ENCODE measurements at places on chromosomes 16 and 17.

DNA sequence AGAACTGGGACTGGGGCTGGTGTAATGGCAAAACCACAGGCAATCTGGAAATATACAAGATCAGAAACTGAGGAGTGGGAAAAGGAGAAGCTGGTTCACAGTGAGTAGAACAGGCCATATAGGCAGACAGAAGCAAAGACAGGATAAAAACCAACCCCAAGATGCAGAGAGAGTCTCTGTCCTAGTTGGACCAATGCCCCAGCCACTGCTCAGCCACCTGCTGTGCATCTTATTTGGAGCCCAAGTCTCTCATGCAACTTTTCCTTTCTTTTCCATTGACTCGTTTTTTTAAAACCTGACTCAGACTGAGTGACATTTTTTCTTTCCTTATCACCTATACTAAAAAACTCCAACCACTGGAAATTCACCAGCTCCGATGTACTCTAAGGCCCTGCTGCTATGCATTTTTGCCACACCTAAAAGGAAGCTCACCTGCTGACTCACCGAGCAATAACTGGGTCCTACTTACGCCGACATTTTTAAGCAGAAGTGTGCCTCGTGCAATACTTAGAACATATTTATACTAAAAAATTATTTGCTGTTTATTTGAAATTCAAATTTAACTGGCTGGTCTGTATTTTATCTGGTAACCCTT lies 100.8 kb upstream of the XYLT1 start:
- DNase-seq: no peak

GRCh38 chr16:24645739-24646645 lies 83.5 kb upstream of the TNRC6A start:
- no peak for DNase-seq

DNA sequence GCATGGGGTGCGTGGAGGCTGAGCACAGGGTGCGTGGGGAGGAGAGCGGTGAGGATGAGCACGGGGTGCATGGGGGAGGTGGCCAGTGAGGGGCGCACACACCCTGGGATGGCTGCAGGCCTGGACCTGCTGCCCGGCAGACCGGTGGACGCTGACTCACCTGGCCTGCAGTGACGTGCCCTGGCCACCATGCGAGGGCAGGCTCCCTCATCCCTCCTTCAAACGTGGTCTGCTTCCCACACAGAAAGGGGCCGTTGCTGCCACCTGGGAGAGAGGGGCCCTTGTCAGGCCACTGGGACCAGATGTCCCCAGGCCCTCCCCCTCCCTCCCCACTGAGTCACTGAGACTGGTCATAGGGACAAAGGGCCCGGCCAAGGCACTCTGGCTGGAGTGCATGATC lies 20.1 kb upstream of the APRT start:
- DNase-seq: no peak

DNA sequence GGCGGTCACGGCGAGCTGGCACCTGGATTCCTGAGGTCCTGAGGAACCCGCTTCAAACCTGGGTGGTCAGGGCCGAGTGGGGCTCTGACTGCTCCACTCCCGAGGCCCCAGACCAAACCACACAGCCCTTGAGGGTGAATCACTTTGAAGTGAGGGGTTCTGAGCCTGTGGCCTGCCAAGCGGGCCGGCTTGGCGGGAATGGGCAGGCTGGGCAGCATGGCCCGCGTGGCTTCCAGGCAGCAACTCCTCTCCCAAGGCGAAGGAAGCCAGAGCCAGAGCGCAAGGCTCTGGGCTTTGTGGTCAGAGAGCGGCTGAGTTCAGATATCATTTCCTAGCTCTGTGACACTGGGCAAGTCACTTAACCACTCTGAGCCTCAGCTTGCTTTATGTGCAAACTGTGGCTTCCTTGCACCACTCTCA lies 42.7 kb downstream of the CMIP start:
- no peak for DNase-seq

GRCh38 chr17:50816771-50817751 lies 18.3 kb upstream of the WFIKKN2 start:
- no peak for DNase-seq

- no peak for DNase-seq
Measured at GRCh38 chr17:39462631-39463375, 1.5 kb downstream of the CDK12 start.

DNA sequence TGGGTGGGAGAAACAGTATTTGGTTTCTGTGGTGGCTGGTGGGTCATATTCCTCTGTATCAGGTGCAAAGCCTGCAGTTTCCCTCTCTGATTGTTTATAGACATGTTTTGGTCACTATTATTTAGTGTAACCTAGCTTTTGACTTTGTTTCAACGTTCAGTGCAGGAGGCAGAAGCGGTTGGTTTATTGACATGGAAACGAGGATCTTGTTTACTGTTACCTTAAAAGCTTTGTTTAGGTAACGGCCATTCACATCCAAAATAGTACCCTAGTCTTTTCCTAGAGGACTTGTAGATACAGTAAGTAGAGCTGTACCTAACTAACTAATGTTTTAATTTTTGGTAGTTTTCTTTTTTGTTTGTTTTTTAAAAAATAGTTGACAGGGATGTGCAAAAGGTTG lies 3.5 kb downstream of the MSI2 start:
- no peak for DNase-seq

DNA sequence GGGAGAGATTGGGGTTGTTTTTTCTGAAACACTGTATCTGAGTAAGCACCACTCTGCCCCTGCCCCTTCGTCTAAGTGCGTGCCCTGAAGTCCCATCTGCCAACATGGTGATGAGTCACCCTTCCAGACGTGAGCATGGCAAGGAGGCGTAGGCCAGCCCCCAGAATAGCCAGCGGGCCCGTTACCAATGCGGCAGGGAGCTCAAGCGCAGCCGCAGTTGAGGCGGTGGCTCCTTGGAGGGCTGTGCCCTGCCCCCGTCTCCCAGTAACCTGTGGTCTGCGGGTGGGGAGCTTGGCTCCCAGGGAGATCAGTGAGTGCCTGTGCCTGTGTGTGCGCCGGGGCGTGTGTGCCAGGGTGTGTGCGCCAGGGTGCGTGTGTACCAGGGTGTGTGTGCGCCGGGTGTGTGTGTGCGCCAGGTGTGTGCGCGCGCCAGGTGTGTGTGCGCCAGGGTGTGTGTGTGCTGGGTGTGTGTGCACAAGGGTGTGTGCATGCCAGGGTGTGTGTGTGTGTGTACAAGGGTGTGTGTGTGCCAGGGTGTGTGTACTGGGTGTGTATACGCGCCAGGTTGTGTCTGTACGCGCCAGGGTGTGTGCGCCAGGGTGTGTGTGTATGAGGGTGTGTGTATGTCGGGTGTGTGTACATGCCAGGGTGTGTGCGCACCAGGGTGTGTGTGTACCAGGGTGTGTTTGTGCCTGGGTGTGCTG lies 98.6 kb upstream of the CHMP6 start:
- peak; percentile 10 for DNase-seq

DNA sequence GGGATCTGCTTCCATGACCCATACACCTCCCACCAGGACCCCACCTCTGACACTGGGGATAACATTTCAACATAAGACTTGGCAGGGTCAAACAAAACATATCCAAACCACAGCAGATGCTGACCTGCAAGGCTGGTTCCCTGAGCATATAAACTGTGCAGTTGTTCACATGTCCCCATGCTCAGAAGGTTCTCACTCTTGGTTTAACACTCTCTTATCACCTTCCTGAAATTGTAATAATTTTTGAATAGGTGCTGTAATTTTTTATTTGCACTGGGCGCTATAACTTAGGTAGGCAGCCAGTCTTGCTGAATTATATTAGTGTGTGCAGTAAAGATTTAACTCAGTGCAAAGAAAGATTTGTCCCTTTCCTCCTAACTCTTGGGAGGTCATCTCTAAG lies 824.8 kb upstream of the SOX9 start:
- no peak for DNase-seq

DNA sequence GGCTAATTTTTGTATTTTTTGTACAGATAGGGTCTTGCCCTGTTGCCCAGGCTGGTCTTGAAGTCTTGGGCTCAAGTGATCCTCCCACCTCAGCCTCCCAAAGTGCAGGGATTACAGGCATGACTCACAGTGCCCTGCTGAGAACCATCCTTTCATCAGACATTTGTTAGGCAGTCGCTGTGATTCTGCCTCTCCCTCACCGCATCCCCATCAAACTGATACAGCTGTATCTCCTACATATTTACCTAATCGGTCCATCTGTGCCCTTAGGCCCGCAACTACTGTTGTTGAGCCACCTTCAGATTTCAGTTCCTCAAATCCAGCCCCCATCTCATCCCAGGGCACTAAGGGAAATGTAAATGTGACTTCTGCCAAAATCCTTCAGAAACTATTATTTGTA lies 2.0 kb upstream of the SLC43A2 start:
- DNase-seq: no peak

GRCh38 chr16:19717314-19717713 lies 713 bp downstream of the KNOP1 start:
- DNase-seq: no peak

GRCh38 chr17:8991514-8992285 lies 26.2 kb upstream of the PIK3R5 start:
- DNase-seq: no peak

DNA sequence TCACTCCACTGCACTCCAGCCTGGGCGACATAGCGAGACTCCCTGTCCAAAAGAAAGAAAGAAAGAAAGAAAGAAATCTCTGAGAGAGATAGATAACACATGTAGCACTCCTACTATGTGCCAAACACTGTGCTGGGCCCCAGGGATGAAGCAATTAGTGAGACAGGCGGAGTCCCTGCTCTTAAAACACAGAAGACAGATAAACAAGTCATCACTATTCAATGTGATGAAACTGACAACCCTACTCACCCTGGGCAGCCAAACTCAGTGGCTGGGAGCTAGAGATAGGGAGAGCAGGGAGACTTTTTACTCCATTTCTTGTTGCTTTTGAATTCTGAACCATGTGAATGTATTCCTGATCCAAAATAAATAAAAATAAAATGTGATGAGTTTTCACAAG lies 35.2 kb upstream of the GOSR2 start:
- no peak for DNase-seq

DNA sequence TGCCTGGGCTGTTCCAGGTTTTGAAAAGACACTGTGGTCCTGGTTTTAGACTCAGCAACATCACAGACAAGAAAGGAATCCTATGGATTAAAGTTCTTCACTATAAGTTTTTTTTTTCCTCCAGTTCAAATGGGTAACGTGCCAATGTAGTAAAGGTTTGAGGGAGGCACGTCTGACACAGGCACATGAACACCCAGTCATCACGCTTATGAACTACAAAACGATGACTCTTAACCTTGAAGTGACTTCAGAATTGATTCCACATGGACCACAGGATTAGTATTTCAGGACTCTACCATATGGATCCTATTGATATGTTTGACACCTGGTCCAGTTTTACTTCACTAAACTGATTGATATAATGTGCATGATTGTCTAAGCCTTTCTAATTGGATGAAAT lies 2.3 kb downstream of the PRMT7 start:
- DNase-seq: no peak

DNA sequence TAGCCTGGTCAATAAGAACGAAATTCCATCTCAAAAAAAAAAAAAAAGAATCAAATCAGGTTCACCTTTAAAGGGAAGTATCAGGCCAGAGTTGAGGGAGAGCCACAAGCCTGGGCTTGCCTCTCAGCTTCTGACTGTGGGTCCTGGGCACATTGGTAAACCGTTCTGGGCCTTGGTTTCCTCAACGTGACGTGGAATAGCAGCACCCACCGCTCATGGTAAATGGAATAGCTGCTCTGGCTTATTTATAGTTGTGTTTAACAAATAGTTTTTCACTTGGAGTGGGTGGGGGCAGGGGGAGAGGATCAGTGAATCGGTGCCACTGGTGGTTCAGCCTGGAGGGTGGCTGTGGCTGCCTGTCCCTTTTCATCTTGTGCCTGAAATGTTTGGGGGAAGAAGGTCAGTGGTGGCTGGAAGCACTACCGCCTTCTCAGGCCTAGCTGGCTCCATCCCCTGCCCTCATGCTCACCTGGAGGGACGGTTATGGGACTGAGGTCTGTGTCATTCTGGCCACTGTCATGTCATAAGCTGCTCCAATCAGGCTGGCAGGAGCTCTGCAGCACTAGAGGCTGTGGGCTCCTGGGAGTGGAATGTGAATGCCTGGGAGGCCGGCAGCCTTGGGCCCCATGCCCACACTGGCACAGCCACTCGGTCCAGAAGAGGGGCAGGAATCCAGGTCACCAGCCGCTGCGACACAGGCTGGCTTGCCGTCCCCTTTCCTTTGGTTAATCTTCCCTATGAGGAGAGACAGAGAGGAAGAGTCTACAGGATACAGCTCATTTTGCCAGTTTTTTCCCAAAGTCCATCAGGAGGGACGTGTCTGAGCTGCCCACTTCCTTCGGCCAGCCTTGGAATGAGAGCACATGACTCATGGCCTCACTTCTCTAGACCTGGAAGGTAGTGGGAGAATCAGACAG lies 27.0 kb downstream of the CCR7 start:
- DNase-seq: no peak

- DNase-seq: no peak
Measured at GRCh38 chr16:4360538-4361021, 9.5 kb upstream of the PAM16 start.

DNA sequence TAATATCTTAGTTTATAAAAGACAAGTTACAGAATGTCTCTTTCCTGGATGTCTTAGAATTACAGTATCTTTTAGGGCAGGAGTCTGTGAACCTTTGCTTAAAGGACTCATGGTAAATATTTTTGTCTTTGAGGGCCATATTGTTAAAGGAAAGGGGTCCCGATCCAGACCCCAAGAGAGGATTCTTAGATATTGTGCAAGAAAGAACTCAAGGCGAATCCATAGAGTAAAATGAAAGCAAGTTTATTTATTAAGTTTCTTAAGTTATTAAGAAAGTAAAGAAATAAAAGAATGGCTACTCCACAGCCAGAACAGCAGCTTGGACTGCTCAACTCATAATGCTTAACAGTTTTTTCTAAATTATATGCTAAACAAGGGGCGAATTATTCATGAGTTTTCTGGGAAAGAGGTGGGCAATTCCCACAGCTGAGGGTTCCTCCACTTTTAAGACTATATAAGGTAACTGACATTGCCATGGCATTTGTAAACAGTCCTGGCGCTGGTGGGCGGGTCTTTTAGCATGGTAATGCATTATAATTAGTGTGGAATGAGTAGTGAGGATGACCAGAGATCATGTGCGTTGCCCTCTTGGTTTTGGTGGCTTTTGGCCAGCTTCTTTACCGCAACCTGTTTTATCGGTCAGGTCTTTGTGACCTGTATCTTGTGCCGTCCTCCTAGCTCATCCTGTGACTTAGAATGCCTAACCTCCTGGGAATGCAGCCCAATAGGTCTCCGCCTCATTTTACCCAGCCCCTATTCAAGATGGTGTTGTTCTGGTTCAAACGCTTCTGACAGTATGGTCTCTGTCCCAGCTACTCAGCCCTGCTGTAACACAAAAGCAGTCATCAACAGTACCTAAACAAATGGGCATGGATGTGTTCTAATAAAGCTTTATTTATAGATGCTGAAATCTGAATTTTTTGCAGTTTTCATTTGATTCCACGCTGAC lies 53.2 kb downstream of the BMERB1 start:
- no peak for DNase-seq

Data from NCI-H510A (cell line).